ENCODE measurements at places on chromosomes 7 and 10. TPM values are rescaled to one million over a fixed set of nuclear protein-coding genes. Genes with fewer than 3 reads are reported as not detected.

- H3K27me3 ChIP-seq: peaks cover 2% of the 10 kb centered on the region
- H3K4me1 ChIP-seq: peaks cover 7% of the 10 kb centered on the region
- H3K36me3 ChIP-seq: no peaks in the 10 kb centered on the region
- no peak overlapping the region for H3K4me3 ChIP-seq
- DNase-seq: no peak
- H3K27ac ChIP-seq: no peak overlapping the region
Measured at GRCh38 chr7:41709621-41710020, 6.7 kb upstream of the INHBA start.

The GPR37 gene
- total RNA-seq: not detected

GRCh38 chr10:69272624-69273023, 5.7 kb upstream of the HK1 start:
- H3K27ac ChIP-seq: no peak overlapping the region
- no peaks in the 10 kb centered on the region for H3K36me3 ChIP-seq
- no peak for DNase-seq

DNA sequence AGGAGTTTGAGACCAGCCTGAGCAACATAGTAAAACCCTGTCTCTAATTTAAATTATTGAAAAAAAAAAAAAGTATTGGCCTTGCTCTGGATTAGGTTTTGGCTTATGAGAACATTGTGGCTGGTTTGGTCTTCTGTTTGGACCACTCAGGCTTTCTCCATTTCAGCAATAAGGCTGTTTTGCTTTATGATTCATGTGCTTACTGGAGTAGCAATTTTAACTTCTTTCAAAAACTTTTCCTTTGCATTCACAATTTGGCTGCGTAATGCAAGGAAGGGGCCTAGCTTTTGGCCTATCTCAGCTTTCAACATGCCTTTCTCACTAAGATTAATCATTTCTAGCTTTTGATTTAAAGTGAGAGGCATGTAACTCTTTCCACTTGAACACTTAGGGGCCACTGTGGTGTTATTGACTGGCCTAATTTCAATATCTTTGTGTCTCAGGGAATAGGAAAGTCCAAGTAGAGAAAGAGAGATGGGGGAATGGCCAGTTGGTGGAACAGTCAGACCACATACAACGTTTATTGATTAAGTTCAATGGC, 38.0 kb upstream of the SRPK2 start:
- no peaks in the 10 kb centered on the region for H3K27me3 ChIP-seq
- DNase-seq: no peak
- H3K4me1 ChIP-seq: peaks cover 10% of the 10 kb centered on the region
- H3K27ac ChIP-seq: no peak overlapping the region

GRCh38 chr10:114648368-114648767, 9.7 kb downstream of the ABLIM1 start:
- no peaks in the 10 kb centered on the region for H3K36me3 ChIP-seq
- H3K27ac ChIP-seq: no peak overlapping the region

The HTR5A gene
- total RNA-seq: not detected

The CRHR2 gene
- total RNA-seq: not detected

The EGR2 gene
- 7.5 TPM for total RNA-seq

DNA sequence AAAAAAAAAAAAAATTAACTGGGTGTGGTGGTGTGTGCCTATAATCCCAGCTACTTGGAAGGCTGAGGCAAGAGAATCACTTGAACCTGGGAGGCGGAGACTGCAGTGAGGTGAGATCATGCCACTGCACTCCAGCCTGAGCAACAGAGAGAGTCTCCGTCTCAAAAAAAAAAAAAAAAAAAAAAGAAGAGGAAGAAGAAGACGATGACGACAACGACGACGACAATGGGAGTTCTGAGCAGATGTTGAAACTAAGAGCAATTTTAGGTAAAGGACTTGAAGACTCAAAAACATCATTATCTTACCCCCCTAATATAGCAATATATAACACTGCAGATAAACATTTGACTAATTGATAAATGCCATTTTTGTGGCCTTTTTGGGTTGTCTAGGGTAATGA, 39.5 kb upstream of the PPP1R17 start:
- no peaks in the 10 kb centered on the region for H3K36me3 ChIP-seq
- DNase-seq: no peak
- no peaks in the 10 kb centered on the region for H3K4me1 ChIP-seq

GRCh38 chr10:86871563-86872183, 85.7 kb downstream of the MMRN2 start:
- H3K4me1 ChIP-seq: no peaks in the 10 kb centered on the region
- no peaks in the 10 kb centered on the region for H3K36me3 ChIP-seq
- no peak for DNase-seq
- no peaks in the 10 kb centered on the region for H3K27me3 ChIP-seq

The OR9A2 gene
- not detected for total RNA-seq

GRCh38 chr10:127762925-127763324, 25.9 kb downstream of the FOXI2 start:
- DNase-seq: no peak
- H3K36me3 ChIP-seq: no peaks in the 10 kb centered on the region

- H3K4me1 ChIP-seq: no peaks in the 10 kb centered on the region
- no peak overlapping the region for H3K4me3 ChIP-seq
- peaks cover 9% of the 10 kb centered on the region for H3K27me3 ChIP-seq
- H3K36me3 ChIP-seq: no peaks in the 10 kb centered on the region
Measured at GRCh38 chr10:17290226-17290625, 62.2 kb downstream of the VIM start.

GRCh38 chr10:5814110-5815107, 1.2 kb upstream of the GDI2 start:
- H3K4me3 ChIP-seq: peak overlapping the region; percentile 94
- H3K27me3 ChIP-seq: no peaks in the 10 kb centered on the region
- peak overlapping the region; percentile 97 for H3K27ac ChIP-seq
- no peak for DNase-seq

GRCh38 chr7:142319970-142320369, 62.1 kb upstream of the PRSS58 start:
- peaks cover 3% of the 10 kb centered on the region for H3K27me3 ChIP-seq
- peak overlapping the region; percentile 44 for H3K4me3 ChIP-seq
- peak overlapping the region; percentile 54 for H3K27ac ChIP-seq
- no peaks in the 10 kb centered on the region for H3K4me1 ChIP-seq

DNA sequence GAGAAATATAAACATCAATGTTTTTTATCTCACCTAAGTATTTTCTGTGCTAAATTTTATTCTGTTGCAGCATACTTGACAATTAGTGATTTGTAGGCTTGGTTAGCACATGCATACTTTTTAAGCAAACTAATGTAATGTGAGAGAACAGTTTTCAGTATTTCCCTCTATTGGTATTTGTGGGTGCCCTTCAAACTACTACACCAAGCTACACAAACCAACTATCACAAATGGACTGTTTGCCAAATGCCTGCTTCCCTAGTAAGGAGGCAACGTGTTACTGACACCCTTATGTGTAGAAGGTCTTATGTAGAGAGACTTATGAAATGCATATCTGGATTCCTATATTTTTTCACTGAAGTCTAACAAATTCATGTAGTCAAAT, 98.4 kb upstream of the FZD1 start:
- no peaks in the 10 kb centered on the region for H3K36me3 ChIP-seq
- no peaks in the 10 kb centered on the region for H3K27me3 ChIP-seq
- no peaks in the 10 kb centered on the region for H3K4me1 ChIP-seq

- H3K4me1 ChIP-seq: no peaks in the 10 kb centered on the region
- no peaks in the 10 kb centered on the region for H3K36me3 ChIP-seq
- no peaks in the 10 kb centered on the region for H3K27me3 ChIP-seq
- no peak overlapping the region for H3K4me3 ChIP-seq
- H3K27ac ChIP-seq: no peak overlapping the region
Measured at GRCh38 chr7:114755856-114756255, 166.0 kb upstream of the MDFIC start.

- no peak for DNase-seq
- no peaks in the 10 kb centered on the region for H3K36me3 ChIP-seq
- no peak overlapping the region for H3K27ac ChIP-seq
Measured at GRCh38 chr10:11462071-11462470, 149.4 kb downstream of the USP6NL start.

DNA sequence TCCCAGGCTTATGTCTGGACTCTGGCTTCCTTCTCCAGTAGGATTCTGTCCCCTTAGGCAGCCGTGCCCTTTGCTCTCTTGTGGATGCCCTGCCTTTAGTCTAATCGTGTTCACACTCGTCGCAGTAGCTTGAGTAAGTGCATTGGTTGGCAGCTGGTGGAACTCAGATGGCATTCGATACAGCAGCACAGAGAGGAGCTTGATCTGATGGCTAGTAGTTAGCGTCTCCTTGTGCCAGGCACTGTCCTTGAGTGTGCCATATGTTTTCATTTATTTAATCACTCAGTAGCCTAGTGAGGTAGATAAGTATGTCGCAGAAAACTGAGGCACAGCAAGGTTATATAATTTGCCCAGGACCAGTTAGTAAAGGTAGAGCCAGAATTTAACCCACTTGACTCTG, 18.2 kb upstream of the PARP12 start:
- no peak for DNase-seq
- H3K36me3 ChIP-seq: no peaks in the 10 kb centered on the region
- H3K4me3 ChIP-seq: no peak overlapping the region

The SYT15 gene
- 0.67 TPM for total RNA-seq

The ADGRA1 gene
- not detected for total RNA-seq

- DNase-seq: no peak
- H3K27ac ChIP-seq: no peak overlapping the region
- H3K27me3 ChIP-seq: peaks cover 21% of the 10 kb centered on the region
- no peaks in the 10 kb centered on the region for H3K36me3 ChIP-seq
Measured at GRCh38 chr10:96290368-96291133, 13.7 kb upstream of the DNTT start.

DNA sequence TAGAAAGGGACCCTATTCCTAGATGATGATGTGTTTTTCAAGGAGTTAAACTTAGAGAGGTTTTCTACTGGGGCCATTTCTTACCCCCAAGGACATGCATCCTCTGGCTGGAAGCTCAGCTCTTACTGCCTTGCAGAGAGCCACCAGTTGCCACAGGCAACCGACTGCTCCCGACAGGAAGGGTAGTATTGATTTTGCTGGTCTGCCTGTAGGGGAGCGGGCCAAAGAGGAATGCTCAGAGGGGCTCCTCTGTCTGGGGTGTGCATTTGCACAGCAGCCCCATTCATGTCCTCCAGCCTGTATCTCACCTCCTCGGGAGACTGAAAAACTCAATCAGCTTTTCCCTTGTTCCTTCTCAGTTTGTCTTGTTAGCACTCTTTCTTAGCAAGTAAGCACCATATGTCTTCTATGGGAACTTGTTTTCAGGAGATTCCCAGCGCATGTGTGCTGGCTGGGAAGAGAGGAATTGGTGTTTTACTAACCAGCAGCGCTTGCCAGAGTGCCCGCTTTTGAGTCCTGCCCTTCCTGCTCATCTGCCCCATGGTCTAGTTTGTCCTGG, 739.0 kb upstream of the GALNT17 start:
- H3K27ac ChIP-seq: no peak overlapping the region
- H3K36me3 ChIP-seq: no peaks in the 10 kb centered on the region
- DNase-seq: no peak
- H3K27me3 ChIP-seq: no peaks in the 10 kb centered on the region

DNA sequence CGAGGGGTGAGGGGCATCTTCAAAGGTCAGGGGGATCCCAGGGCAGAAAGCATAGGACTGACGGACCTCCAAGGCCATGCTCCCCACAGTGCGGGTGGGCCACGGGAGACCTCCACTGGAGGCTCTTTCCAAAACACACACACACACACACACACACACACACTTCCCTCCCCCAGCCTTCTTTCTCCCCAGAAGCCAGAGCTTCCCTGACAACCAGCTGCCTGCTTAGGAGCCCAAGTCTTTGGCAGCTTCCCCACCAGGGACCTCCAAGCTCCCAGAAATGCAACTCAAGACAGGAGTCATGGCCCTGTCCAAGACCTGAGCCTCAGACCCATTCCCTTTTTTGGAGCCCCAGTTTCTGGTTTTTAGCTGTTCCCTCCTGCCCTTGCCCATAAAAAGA, 710 bp upstream of the C10orf105 start:
- no peak overlapping the region for H3K4me3 ChIP-seq
- no peaks in the 10 kb centered on the region for H3K27me3 ChIP-seq
- H3K4me1 ChIP-seq: peaks cover 25% of the 10 kb centered on the region
- H3K27ac ChIP-seq: no peak overlapping the region
- no peaks in the 10 kb centered on the region for H3K36me3 ChIP-seq

- no peaks in the 10 kb centered on the region for H3K4me1 ChIP-seq
- no peak overlapping the region for H3K4me3 ChIP-seq
- H3K27me3 ChIP-seq: no peaks in the 10 kb centered on the region
- peak; percentile 45 for DNase-seq
- H3K27ac ChIP-seq: no peak overlapping the region
- no peaks in the 10 kb centered on the region for H3K36me3 ChIP-seq
Measured at GRCh38 chr7:74417419-74417971, 36.2 kb upstream of the GTF2IRD1 start.

DNA sequence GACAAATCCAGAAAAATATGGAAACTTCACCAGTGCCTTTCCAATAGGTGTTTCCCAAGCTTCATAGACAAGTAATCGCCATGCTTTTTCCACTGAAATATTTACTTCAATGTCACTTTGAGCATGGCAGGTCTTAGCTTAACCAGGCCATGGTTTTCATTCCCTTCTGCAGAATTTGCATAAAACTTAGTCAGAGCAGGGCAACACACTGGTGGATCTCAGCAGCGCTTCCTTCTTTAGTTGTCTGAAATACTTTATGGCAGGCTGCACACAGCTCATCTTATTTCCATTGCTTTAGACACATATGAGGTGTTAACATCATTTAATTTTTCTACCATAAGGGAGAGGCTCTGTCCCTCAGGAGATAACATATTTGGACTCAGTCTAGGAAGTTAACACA, 102.9 kb upstream of the AHR start:
- H3K36me3 ChIP-seq: no peaks in the 10 kb centered on the region
- DNase-seq: no peak
- H3K27me3 ChIP-seq: no peaks in the 10 kb centered on the region
- H3K4me1 ChIP-seq: no peaks in the 10 kb centered on the region
- H3K4me3 ChIP-seq: no peak overlapping the region
- no peak overlapping the region for H3K27ac ChIP-seq

- DNase-seq: peak; percentile 14
- no peaks in the 10 kb centered on the region for H3K27me3 ChIP-seq
- H3K27ac ChIP-seq: peak overlapping the region; percentile 70
- peak overlapping the region; percentile 77 for H3K4me3 ChIP-seq
Measured at GRCh38 chr10:484925-485661, 204.4 kb downstream of the DIP2C start.

GRCh38 chr10:123143825-123144168, 4.1 kb upstream of the HMX2 start:
- DNase-seq: no peak
- peaks cover 77% of the 10 kb centered on the region for H3K4me1 ChIP-seq
- H3K27me3 ChIP-seq: peaks cover 57% of the 10 kb centered on the region
- no peak overlapping the region for H3K27ac ChIP-seq
- H3K36me3 ChIP-seq: no peaks in the 10 kb centered on the region
- H3K4me3 ChIP-seq: no peak overlapping the region

DNA sequence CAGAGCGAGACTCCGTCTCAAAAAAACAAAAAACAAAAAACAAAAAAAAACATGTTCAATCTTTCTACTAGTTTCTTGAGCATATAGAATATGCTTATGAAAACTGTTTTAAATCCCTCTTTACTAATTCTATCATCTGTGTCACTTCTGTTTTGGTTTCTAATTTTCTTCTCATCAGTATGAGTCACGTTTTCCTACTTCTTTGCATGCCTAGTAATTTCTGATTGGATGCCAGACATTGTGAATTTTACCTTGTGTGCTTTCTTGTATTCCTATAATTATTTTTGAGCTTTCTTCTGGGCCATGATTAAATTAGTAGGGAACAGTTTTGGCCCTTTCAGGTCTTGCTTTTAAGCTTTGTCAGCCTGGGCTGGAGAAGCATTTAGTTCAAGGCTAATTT, 9.9 kb downstream of the MICU1 start:
- H3K27ac ChIP-seq: no peak overlapping the region
- no peak for DNase-seq
- H3K36me3 ChIP-seq: no peaks in the 10 kb centered on the region

GRCh38 chr10:71087622-71088021, 124.7 kb upstream of the UNC5B start:
- H3K27ac ChIP-seq: no peak overlapping the region
- no peaks in the 10 kb centered on the region for H3K36me3 ChIP-seq
- H3K4me1 ChIP-seq: no peaks in the 10 kb centered on the region
- no peak overlapping the region for H3K4me3 ChIP-seq

The OR6V1 gene
- total RNA-seq: not detected

Data from CD4-positive, CD25-positive, alpha-beta regulatory T cell (primary cell).